ENCODE measurements at places on chromosomes 6 and 20. TPM values are rescaled to one million over a fixed set of nuclear protein-coding genes. Genes with fewer than 3 reads are reported as not detected.

DNA sequence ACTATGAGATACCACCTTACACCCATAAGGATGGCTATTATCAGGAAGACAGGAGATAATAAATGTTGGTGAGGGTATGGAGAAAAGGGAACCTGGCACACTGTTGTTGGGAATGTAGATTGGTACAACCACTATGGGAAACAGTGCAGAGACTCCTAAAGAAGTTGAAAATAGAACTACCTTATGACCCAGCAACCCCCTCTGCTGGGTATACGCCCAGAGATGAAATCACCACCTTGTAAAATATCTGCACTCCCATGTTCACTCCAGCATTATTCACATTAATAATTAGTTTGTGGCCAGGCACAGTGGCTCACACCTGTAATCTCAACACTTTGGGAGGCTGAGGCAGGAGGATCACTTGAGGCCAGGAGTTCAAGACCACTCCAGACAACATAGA, 26.8 kb downstream of the ZBTB9 start:
- DNase-seq, result no peak

The SMPD2 gene
- 8.4 TPM for total RNA-seq

DNA sequence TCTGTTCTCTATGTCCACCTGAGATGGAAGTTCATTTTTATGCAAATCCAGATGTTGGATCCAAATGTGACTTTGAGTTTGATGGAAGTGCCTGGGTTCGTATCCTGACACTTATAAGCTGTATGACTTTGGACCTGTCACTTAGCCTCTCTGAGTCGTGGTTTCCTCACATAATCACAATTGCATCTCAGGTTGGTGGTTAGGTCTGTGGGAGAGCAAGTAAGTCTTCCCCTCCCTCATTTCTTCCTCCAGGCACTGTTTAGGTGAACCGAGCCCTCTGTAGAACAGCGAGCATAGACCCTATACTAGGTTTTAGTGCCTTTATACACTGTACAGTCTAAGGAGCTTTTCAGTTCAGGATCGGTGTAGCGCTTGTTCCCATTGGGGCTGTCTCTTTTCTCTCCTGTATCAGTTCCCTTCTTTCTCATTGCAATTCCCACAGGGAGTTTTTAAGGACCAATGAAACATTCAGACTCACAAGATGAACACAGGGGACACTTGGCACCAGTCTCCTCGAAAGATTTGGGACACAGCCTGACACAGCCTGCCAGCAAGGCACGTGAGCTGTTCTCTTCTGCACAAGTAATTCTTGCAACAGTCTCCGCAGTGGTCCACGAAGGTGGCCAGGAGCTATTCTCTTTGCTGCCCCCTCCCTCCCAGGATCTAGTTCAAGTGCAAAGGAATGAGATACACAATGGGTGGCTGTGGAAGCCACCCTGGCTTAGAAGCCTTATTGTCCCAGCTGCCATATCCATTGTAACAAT, 11.8 kb downstream of the TOX2 start:
- DNase-seq, result no peak

GRCh38 chr6:43113431-43114260, 37.5 kb downstream of the PTK7 start:
- DNase-seq, result peak; percentile 80

DNA sequence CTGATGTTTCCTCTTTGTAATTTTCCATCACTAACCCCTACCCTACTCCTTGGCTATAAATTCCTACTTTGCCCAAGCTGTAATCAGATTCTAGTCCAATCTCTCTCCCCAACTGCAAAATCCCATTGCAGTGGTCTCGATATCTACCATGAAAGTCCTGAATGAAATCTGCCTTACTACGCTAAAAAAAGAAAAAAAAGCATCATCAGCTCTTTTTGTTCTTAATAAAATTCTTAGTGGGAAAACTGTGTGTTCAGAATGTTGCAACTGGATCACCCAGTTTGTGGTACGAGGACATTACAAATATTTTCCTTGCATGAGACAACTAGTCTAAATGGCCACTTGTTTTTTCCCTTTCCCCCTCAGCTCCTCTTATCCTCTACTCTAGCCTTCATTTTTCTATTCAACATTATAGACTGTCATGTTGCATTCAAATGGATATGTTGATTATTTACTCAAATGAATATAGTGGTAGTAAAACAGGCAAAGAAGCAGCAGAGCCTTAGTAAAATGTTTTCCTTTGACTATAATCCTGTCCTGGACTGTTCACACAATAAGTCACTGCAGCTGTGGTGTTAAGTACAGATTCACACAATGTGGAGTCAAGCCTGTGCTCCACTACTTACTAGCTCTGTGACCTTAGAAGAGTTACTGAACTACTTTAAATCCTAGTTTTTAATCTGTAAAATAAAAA, 527.1 kb upstream of the MARCKS start:
- no peak for DNase-seq

GRCh38 chr6:22028403-22029090, 268.3 kb downstream of the PRL start:
- DNase-seq, result no peak

GRCh38 chr6:126539022-126539421, 199.1 kb downstream of the CENPW start:
- DNase-seq, result no peak

GRCh38 chr20:24698189-24698588, 228.8 kb downstream of the SYNDIG1 start:
- DNase-seq, result no peak

The ADTRP gene
- 2.2 TPM for total RNA-seq

GRCh38 chr6:16727996-16728395, 33.3 kb downstream of the ATXN1 start:
- DNase-seq, result no peak

The TFAP2D gene
- not detected for total RNA-seq

The SNX9 gene
- 46.2 TPM for total RNA-seq

- no peak for DNase-seq
Observed at GRCh38 chr6:126824226-126824625, 294.2 kb upstream of the RSPO3 start.

The RFX6 gene
- total RNA-seq, result 0.72 TPM

DNA sequence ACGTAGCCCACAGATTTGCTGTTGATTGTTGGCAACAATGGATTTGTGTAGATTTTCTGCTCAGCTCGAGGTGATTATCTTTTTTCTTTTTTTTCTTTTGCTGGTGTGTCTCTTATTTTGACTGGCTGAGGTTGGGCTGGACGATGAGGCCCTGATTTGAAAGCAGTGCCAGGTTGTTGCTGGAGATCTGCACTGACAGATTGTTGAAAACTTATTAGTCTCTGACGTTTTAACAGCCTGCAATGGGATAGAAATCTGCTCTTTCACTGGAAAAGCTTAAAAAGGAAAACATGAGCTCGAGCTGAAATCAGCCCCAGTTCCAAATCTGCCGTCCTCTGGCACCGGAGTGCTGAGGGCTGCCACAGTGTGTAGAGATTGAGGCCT, 87.7 kb downstream of the PDE7B start:
- DNase-seq, result peak; percentile 80
